Testis (tissue), 5 donors: ENCODE measurements at places on chromosomes 3 and 15. TPM values are rescaled to one million over a fixed set of nuclear protein-coding genes. Genes with fewer than 3 reads are reported as not detected.

DNA sequence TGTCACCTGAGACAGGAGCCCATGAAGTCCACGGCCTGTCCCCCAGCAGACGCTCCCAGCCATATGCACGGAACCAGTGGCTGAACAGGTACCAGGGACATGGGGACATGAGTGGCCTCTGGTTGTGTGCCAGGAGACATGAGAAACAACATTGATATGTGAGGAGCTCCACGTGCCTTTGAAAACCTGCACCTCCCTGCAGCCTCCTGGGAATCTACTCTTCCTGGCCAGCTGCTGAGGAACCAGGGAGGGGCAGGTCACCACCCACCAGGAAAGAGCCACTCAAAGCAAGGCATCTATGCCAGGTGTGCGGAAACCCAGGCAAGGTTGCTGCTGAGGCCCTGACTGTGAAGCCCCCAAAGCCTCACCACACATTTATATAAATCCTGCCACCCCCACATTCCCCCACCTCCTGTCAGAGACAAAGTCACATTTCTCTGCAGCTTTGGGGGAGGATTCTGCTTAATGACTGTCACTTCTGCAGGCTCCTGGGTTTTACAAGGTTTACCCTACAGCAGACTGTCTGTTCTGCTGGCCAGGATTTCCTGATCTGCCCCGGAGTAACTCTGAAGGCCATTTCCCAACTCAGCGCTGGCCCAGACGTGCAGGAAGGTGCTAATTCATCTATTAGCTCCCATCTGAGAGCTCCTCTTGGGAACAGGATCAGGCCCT, 110.8 kb downstream of the ADCY5 start:
- no peak for DNase-seq

GRCh38 chr3:128352326-128352725, 114.4 kb downstream of the DNAJB8 start:
- DNase-seq = no peak

- DNase-seq = no peak
Measured at GRCh38 chr3:30181178-30181465, 425.3 kb upstream of the TGFBR2 start.

DNA sequence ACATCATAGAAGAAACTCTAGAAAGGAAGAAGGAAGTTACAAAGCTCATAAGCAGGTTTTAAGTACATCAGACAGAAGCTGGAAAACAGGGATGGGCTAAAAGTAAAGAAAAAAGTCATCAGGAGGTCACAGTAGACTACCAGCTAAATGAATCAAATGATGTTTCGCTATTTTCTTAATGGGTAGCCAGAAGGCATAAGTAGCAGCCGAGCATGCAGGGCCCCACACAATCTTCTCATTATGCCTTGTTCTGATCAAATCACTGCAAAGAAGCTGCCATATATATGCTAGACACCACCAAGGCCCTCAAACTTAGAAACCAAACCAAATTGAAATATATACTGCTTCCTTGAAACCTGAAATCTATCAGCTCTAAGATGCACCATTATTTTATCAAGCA, 349.1 kb downstream of the ULK4 start:
- no peak for DNase-seq

GRCh38 chr3:22729212-22729611, 473.9 kb upstream of the UBE2E2 start:
- DNase-seq = no peak

GRCh38 chr3:71809321-71810026, 24.5 kb upstream of the PROK2 start:
- DNase-seq = no peak

GRCh38 chr3:171113716-171114115, 87.2 kb upstream of the SLC2A2 start:
- DNase-seq = no peak

DNA sequence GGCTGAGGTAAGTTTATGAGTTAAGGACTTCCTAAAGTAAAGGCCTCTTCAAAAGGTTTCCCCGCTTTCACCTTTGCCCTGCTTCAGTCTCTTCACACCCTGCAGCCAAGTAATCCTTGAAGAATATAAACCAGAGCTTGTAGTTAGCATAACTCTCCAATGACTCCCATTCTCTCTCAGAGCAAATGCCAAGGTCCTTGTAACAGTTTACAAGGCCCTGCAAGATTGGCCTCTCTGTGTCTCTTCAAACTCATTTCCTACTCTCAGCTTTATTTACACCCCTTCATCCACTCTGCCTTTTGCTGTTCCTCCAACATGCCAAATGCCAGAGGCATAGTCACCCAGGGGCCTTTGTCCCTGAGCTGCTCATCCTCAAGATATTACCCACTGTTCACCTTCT, 60.5 kb upstream of the MME start:
- no peak for DNase-seq

GRCh38 chr15:68792901-68793766, 27.6 kb downstream of the ANP32A start:
- no peak for DNase-seq

DNA sequence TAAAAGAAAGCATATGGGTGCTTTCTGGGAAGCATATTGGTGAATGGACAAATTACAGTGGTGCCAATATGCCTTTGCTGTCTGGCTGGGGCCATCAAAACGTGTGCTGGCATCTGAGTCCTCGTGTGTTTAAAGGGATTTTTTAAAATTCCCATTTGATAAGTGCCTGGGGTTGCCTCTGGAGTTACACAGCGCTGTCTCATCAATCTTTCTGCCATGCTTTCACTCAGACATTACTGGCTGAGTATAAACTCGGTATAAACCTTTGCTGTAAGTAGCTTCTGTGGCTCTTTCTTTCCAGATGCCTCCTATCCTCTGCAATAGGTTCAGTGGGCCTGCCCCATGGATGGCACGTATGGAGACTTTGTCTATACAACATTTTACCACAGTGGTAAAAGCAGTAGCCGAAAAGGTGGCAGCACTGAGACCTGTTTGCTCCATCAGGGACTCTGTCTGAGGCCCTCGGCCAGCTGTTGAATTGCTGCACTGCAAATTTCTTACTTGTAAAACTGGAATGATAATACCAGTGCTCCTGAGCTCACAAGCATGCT, 195.5 kb downstream of the LPP start:
- DNase-seq = no peak

RETNLB gene
- not detected for polyA plus RNA-seq

ZFYVE19 gene
- 26.3 TPM for polyA plus RNA-seq

SLC27A2 gene
- 2.1 TPM for polyA plus RNA-seq

NR2E3 gene
- polyA plus RNA-seq = 1.2 TPM
